Right lobe of liver (tissue), 6 donors: ENCODE measurements at places on chromosomes 12 and 14.

DNA sequence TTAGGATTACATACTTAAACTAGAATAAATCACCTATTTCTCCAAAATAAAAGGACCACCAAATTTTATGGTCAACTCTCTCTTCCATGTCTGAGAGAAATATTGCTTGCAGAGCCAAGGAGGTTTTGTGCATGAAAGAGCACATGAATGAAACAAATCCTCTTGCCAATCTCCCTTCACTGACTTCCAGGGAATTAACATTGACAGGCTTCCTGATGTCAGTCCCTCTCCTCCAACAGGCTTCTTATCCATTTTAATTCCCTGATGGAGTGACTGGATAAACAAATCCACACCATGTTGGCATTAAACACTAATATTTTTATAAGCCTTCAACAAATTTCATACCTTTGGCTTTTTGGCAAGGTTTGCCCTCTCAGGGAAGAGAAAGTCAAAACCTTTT lies 45.3 kb upstream of the CNTN1 start:
- no peak overlapping the region for H3K4me3 ChIP-seq
- no peaks in the 10 kb centered on the region for H3K27me3 ChIP-seq
- H3K27ac ChIP-seq = no peak overlapping the region
- H3K4me1 ChIP-seq = no peaks in the 10 kb centered on the region

- H3K27me3 ChIP-seq = no peaks in the 10 kb centered on the region
- DNase-seq = no peak
- H3K4me1 ChIP-seq = peaks cover 40% of the 10 kb centered on the region
- no peak overlapping the region for H3K27ac ChIP-seq
- no peak overlapping the region for H3K4me3 ChIP-seq
Observed at GRCh38 chr12:106109168-106109910, 29.4 kb downstream of the NUAK1 start.

GRCh38 chr12:75979181-75979580 lies 52.4 kb downstream of the PHLDA1 start:
- no peaks in the 10 kb centered on the region for H3K36me3 ChIP-seq
- no peak overlapping the region for H3K4me3 ChIP-seq
- H3K27ac ChIP-seq = peak overlapping the region; percentile 83
- H3K27me3 ChIP-seq = no peaks in the 10 kb centered on the region

DNA sequence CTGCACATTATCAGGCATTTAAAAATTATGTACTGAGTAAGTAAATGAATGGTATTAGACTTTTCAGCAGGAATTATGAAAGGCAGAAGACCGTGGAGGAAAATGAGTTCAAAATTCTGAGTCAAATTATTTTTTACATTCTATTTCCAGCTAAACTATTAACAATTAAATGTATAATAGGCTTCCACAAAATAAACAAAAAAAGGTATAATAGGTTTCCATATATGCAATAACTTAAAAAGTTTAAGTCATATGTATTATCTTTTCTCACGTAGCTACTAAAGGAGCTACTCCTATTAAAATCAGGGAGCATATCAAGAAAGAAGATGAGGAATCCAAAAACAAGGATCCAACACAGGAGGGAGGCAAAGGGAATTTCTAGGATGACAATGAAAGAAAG lies 11.4 kb upstream of the VCPKMT start:
- H3K4me1 ChIP-seq = no peaks in the 10 kb centered on the region
- no peak for DNase-seq
- H3K36me3 ChIP-seq = peaks cover 8% of the 10 kb centered on the region
- H3K4me3 ChIP-seq = no peak overlapping the region

GRCh38 chr14:84453307-84453950 lies 1076.5 kb upstream of the FLRT2 start:
- no peak for DNase-seq
- no peak overlapping the region for H3K4me3 ChIP-seq
- no peak overlapping the region for H3K27ac ChIP-seq
- H3K4me1 ChIP-seq = no peaks in the 10 kb centered on the region

DNA sequence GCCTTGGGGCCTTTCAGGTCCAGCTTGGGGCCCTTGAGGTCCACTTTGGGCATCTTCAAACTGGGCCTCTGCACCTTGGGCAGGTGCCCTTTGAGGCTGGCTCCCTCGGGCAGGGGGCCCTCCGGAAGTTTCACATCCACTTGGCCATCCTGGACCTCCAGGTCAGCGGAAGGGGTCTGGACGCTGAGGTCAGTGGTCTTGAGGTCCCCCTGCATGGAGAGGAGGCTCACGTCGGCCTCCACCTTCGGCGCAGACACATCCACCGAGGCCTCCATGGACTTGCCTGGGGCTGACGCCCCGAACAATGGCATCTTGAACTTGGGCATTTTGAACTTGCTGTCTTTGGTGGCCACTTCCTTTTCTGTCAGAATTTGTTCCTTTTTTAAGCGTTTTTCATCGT lies 25.1 kb downstream of the AHNAK2 start:
- peaks cover 8% of the 10 kb centered on the region for H3K27me3 ChIP-seq
- H3K4me3 ChIP-seq = no peak overlapping the region
- no peak overlapping the region for H3K27ac ChIP-seq
- DNase-seq = peak; percentile 40
- H3K36me3 ChIP-seq = no peaks in the 10 kb centered on the region
- no peaks in the 10 kb centered on the region for H3K4me1 ChIP-seq

DNA sequence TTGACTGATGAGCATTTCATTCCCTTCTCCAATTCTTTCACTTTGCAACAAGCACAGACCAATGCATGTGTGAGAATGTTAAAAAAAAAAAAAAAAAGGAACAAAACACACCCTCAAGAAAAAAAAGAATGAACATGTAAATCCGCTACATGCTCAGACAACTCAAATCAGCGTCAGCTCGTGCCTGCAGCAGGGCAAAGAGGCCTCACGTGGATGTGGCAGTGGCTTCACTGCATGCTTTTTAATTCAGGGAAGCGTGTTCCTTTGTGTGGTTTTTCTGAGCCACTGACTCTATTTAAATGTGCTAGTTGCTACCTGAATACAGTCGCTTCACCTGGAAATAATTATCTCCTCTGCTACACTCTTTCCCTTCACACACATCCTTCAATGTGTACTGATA lies 55.1 kb downstream of the PPP1R36 start:
- H3K27ac ChIP-seq = no peak overlapping the region
- H3K4me1 ChIP-seq = no peaks in the 10 kb centered on the region
- no peak for DNase-seq
- no peaks in the 10 kb centered on the region for H3K36me3 ChIP-seq
- no peak overlapping the region for H3K4me3 ChIP-seq

- no peak overlapping the region for H3K4me3 ChIP-seq
- H3K27ac ChIP-seq = no peak overlapping the region
- H3K36me3 ChIP-seq = no peaks in the 10 kb centered on the region
- no peaks in the 10 kb centered on the region for H3K27me3 ChIP-seq
Observed at GRCh38 chr12:91567100-91567485, 384.5 kb upstream of the DCN start.

GRCh38 chr12:120099738-120100137 lies 16.8 kb downstream of the RAB35 start:
- no peak for DNase-seq
- no peak overlapping the region for H3K4me3 ChIP-seq
- H3K27ac ChIP-seq = no peak overlapping the region
- no peaks in the 10 kb centered on the region for H3K4me1 ChIP-seq

DNA sequence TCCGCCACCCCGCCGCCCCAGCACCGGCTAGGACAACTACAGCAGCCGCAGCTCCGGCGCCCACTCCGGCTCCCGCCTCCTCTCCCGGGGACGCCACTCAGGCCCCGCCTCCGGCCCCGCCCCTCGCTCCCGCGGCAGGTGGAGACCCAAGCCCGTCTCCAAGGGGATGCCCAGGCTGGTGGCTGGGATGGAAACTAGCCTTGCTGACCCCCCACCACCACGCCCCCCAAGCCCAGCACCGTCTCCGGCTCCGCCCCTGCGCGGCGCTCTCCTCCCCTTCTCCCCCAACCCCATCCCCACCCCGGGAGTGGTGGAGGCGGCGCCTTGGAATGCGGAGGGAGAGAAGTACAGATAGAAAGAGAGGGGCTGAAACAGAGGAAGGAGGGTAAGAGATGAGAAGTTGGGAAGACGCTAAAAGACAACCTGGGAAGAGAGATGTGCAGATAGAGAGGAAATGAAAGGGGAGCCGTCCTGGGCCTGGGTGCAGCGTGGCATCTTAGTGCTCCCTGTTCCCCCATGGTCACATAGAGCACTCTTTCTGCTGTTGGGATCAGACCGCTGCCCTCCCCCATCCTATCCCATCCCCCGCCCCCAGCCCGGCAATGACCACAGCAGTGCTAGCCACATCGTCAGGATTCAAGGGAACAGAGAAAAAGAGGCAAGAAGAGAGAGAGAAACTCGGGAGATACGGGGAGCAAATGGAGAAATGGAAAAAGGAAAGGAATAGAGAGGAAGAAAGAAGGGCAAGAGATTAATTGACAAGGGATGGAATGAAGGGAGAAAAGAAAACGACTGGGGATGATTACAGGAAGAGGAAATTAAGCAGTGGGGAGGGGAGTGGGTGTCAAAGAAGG lies at the start of gene ITGA7:
Gene ITGA7, minus strand, starts transcription at position 64 of the 854 bp plus-strand sequence. CDS start 222 bp downstream, outside the sequence.
- H3K4me1 ChIP-seq = peaks cover 44% of the 10 kb centered on the region
- H3K27me3 ChIP-seq = no peaks in the 10 kb centered on the region
- no peak within 1 kb of the TSS for H3K27ac ChIP-seq
- no peaks in the 10 kb centered on the region for H3K36me3 ChIP-seq
- H3K4me3 ChIP-seq = peak within 1 kb of the TSS; percentile 56
- peak; percentile 78 for DNase-seq

DNA sequence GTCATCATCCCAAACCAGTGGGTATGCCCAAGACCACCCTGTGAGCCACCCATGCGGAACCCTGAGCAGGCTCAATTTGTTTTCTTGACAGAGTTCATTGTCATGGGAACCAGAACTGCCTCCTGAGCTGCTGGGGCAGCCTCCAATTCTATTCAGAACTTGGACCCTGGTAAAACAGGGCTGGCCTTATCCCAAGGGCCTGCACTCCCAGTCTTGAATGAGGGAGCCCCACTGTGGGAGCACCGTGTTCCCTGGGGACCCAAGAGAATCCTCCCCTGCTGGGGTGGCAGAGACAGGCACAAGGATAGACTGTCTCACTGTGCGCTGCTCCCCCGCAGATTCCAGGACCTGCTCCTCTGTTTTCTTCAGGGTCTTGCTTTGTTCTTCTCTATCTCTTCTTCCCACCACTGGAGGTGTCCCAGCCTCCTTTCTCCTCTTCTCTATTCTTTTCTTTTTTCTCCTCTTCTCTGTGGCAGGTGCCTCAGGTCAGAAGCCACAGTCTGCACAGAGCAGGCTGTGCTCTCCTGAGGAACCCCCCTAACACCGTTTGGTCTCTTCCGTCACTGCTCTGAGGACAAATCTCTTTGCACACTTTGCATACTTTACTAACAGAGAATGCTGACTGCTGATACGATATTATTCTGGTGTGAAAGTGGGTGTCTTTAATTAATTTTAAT lies 31.2 kb upstream of the CHPT1 start:
- DNase-seq = no peak
- H3K27ac ChIP-seq = no peak overlapping the region
- no peak overlapping the region for H3K4me3 ChIP-seq
- no peaks in the 10 kb centered on the region for H3K4me1 ChIP-seq
- H3K27me3 ChIP-seq = no peaks in the 10 kb centered on the region

DNA sequence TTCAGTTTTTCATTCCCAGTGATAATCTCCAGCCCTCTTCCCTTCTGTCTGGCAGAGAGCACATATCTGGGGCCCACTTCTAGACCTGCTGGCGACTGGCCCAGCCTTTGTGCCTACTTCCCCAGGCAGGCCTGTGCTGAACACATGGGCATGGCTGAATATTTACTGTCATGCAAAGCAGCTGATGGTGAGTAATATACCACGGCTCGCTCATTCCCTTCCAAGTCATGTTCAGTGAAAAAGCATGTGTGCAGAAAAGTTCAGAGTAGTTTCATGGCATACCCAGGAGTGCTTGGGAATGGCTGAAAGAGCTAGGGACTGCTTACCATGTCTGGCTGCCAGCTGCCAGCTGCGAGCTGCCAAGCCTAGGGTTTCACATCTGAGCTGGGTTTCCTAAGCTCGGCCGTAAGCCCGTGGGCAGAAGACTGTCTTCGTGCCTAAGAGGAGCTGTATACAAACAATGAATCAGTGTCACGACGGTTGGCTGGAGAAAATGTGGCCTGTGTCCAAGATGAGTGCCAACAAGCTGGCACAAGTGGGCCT lies 179.9 kb upstream of the PELI2 start:
- no peaks in the 10 kb centered on the region for H3K36me3 ChIP-seq
- H3K4me1 ChIP-seq = no peaks in the 10 kb centered on the region
- no peak for DNase-seq
- H3K27me3 ChIP-seq = no peaks in the 10 kb centered on the region
- no peak overlapping the region for H3K27ac ChIP-seq

GRCh38 chr12:56300644-56301464 lies 724 bp upstream of the CS start:
- no peaks in the 10 kb centered on the region for H3K27me3 ChIP-seq
- no peaks in the 10 kb centered on the region for H3K4me1 ChIP-seq
- peak overlapping the region; percentile 46 for H3K27ac ChIP-seq
- DNase-seq = no peak

- no peaks in the 10 kb centered on the region for H3K27me3 ChIP-seq
- no peak overlapping the region for H3K27ac ChIP-seq
- no peak for DNase-seq
- H3K4me3 ChIP-seq = no peak overlapping the region
- no peaks in the 10 kb centered on the region for H3K4me1 ChIP-seq
Observed at GRCh38 chr14:52080158-52080800, 11.4 kb upstream of the NID2 start.

GRCh38 chr12:77584860-77585259 lies 245.8 kb upstream of the NAV3 start:
- no peak for DNase-seq
- no peak overlapping the region for H3K27ac ChIP-seq
- no peaks in the 10 kb centered on the region for H3K27me3 ChIP-seq
- no peaks in the 10 kb centered on the region for H3K36me3 ChIP-seq

DNA sequence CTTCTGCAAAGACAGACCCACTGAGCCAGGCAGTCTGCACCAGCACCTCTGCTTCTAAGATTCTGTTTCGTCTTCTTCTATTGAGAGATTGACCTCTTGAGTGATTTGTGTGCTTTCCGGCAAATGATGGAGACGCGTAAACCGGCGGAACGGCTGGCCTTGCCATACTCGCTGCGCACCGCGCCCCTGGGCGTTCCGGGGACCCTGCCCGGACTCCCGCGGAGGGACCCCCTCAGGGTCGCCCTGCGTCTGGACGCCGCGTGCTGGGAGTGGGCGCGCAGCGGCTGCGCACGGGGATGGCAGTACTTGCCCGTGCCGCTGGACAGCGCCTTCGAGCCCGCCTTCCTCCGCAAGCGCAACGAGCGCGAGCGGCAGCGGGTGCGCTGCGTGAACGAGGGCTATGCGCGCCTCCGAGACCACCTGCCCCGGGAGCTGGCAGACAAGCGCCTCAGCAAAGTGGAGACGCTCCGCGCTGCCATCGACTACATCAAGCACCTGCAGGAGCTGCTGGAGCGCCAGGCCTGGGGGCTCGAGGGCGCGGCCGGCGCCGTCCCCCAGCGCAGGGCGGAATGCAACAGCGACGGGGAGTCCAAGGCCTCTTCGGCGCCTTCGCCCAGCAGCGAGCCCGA lies 703 bp downstream of the ASCL4 start:
- DNase-seq = no peak
- no peak overlapping the region for H3K4me3 ChIP-seq
- H3K36me3 ChIP-seq = no peaks in the 10 kb centered on the region
- H3K27me3 ChIP-seq = peaks cover 4% of the 10 kb centered on the region
- no peak overlapping the region for H3K27ac ChIP-seq
- H3K4me1 ChIP-seq = peaks cover 6% of the 10 kb centered on the region

- no peak for DNase-seq
- H3K27me3 ChIP-seq = no peaks in the 10 kb centered on the region
- no peak overlapping the region for H3K27ac ChIP-seq
- H3K36me3 ChIP-seq = no peaks in the 10 kb centered on the region
Observed at GRCh38 chr14:105860615-105861580, 334.5 kb downstream of the TMEM121 start.
